ENCODE measurements at places on chromosomes 11 and 22.
A peak's percentile ranks its signal among the peaks of the same experiment; 100 is the strongest.

GRCh38 chr11:125020342-125020741 is 42.8 kb upstream of the SLC37A2 start:
- no peak for DNase-seq

DNA sequence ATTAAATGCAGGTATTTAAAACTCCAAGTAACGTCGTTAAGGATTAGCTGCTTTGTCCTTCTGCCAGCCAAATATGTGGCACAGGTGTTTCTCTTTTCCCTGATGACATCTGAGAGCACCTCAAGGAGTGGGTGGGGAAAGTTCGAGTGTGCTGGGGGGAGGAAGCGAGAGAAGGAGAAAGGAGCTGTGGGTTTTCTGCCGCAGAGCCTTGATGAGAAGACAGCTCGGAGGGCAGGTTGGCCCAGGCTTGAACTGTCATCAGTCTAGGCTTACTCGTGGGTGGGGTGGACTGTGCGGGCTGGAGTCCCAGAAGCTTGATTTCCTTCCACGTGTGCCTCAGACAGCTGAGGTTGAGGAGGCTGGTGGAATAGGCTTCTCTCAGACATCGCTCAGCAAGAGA is 15.2 kb upstream of the SORL1-AS1 start:
- DNase-seq, result no peak

- no peak for DNase-seq
Measured at GRCh38 chr11:8252388-8252787, 11.3 kb downstream of the LMO1 start.

- no peak for DNase-seq
Measured at GRCh38 chr11:14611939-14612338, 31.7 kb upstream of the PDE3B start.

DNA sequence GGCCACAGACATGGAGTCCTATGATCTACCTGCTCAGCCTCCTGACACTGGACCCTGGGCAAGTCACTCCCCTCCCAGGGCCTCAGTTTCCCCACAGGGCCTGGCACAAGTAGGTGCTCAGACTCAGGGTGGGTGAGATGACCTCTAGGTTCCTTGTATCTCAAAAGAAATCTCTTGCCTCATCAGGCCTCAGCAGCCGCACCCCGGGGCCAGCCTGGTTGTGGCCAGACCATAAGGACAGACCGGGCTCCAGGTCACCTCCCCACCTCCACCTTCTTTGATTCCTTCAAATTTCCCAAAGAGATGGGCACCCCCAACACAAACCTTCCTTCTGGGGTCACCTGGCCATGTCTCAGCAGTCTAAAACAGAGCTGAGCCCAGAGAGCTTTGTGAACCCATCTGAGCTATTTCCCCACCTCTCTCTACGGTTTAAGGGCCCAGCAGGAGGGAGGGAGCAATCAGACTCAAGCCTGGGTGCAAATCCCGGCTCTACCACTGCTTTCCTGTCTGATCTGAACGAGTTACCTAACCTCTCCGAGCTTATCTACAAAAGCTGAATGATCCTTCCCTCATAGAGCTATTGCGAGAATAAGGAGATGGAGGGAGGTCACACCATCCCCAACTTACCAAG is 2.5 kb upstream of the APOL4 start:
- DNase-seq, result no peak

DNA sequence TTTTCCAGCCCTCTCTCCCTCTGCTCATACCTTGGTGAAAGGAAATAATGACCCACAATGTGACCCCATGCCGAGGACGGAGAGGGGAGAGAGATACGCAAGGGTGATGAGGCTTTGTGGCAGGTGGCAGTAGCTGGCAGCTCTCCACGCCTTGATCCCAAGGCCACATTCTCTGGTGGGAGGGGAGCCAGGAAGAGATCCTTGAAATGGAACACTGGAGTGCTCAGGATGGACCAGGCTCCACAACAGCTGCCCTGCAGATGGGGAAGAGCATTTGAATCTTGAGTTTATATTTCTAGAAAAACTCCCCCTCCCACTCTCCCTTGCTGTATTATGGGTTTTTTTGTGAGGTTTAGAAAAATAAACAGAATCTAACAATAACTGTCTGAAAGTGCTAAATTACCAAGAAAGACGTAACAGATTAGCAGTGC is 61.6 kb upstream of the CDON start:
- no peak for DNase-seq

GRCh38 chr11:72309074-72309598 is 65.2 kb upstream of the PHOX2A start:
- DNase-seq, result no peak

GRCh38 chr11:2711161-2711560 is 11.4 kb upstream of the KCNQ1OT1 start:
- no peak for DNase-seq

- DNase-seq, result no peak
Measured at GRCh38 chr11:72358466-72359405, 75.6 kb downstream of the CLPB start.

GRCh38 chr11:17807034-17807433 is 72.5 kb downstream of the KCNC1 start:
- DNase-seq, result no peak

- DNase-seq, result no peak
Measured at GRCh38 chr11:8310743-8311298, 47.1 kb upstream of the LMO1 start.

- DNase-seq, result no peak
Measured at GRCh38 chr11:44301564-44302271, 8.2 kb downstream of the ALX4 start.

- no peak for DNase-seq
Measured at GRCh38 chr11:46207270-46207669, 70.2 kb upstream of the CREB3L1 start.

DNA sequence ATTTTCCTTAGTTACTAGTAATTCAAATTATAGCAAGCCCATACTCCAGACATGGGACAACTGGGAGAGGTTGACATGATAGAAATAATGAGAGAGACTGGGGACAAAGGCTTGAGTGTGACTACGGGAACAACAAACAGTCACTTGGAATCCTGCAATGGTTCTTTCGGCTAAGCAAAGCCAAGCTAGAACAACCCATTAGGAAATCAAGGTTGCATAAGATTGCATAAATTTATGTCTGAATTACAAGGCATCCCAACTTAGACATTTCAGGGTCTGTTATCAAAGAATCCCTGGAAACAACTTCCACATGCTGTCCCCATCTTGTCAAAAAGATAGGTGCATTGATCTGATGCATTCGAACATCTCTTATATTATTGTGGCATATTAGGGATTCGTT is 10.2 kb upstream of the NRGN start:
- DNase-seq, result no peak

- DNase-seq, result no peak
Measured at GRCh38 chr22:43917521-43917920, 6.1 kb upstream of the PNPLA3 start.

DNA sequence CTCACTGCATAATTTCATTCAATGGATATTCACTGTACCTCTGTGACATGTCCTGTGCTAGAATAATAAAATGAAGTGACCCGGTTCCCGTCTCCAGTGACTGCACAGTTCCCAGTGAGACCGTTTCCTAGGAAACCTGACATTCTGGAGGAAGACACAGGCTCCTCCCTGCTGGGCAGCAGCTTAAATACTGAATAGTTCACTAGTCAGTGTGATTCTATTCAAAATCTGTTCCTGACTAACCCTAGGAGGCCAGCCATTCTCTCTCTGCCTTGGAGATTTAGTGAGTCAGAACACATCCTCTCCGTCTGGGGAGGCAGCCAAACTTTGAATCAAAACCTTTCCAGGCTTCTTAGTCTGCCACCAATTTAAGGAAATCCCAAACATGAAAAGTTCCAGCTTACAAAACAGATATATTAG is 11.3 kb downstream of the TRIM66 start:
- DNase-seq, result peak; percentile 53

DNA sequence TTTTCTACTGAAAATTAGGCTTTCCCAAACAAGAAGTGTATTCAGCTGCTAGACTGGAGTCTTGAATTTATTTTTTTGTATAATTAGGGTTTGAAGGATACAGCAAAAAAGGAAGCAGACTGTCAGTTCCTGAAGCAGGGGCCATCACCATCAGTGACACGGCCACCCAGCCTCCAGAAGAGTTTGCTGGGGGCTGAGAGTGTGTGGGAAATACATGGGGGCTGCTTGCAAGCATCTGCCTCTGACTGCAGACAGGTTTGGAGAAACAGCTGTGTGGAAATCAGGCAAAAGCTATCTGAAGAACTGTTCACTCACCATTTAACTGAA is 23.0 kb downstream of the FZD4 start:
- no peak for DNase-seq

GRCh38 chr11:1048375-1049070 is 12.0 kb upstream of the MUC6 start:
- peak; percentile 3 for DNase-seq

DNA sequence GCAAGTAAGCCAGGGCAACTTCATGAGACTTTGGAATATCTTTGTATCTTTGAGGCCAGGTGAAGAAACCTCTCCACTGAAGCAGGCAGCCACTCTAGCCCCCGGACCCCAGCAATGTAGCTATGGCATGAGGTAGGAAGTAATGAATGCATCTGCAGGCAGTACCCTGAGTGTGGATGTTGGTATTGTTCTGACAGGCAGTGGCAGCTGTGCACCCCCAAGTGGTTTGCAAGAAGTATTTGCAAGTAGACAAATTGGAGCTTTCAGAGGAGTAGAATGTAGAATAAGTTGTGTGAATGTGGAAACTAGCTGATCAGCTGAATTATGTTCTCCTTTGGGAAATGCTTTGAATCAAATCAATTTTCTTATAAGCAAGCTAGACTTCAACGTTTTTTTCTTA is 194.4 kb upstream of the PGR start:
- no peak for DNase-seq

DNA sequence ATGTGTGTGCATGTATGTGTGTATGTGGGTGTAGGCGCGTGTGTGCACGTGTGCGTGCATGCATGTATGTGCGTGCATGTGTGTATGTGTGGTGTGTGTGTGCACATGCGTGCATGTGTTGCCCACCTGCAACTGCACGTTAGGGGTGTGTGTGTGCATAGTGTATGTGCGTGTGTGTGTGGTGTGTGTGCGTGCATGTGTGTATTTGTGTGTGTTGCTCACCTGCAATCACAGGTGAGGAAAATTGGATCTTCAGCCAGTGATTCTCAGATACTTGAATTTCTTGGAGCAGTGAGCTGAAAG is 54.3 kb downstream of the ST14 start:
- no peak for DNase-seq

DNA sequence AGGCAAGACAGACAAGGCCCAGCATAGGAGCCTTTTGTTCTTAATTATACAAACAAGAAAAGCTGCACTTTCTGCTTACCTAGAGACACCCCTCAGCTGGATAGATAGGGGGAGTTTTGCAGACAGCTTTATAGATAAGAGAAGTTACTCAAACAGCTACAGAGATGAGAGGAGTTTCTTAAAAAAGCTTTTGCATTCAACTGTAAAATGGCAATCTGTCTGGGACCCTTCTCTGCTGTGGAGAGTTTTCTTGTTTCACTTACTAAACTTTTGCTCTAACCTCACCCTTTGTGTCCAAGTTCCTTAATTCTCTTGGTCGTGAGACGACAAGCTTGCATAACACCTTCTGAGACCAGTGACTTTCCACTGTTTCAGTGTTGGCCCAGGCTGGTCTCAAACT is 103.8 kb upstream of the CHORDC1 start:
- DNase-seq, result no peak

GRCh38 chr11:97965849-97966646 is 1054.7 kb upstream of the CNTN5 start:
- DNase-seq, result no peak

- no peak for DNase-seq
Measured at GRCh38 chr22:28394513-28395110, 285.0 kb downstream of the TTC28 start.

DNA sequence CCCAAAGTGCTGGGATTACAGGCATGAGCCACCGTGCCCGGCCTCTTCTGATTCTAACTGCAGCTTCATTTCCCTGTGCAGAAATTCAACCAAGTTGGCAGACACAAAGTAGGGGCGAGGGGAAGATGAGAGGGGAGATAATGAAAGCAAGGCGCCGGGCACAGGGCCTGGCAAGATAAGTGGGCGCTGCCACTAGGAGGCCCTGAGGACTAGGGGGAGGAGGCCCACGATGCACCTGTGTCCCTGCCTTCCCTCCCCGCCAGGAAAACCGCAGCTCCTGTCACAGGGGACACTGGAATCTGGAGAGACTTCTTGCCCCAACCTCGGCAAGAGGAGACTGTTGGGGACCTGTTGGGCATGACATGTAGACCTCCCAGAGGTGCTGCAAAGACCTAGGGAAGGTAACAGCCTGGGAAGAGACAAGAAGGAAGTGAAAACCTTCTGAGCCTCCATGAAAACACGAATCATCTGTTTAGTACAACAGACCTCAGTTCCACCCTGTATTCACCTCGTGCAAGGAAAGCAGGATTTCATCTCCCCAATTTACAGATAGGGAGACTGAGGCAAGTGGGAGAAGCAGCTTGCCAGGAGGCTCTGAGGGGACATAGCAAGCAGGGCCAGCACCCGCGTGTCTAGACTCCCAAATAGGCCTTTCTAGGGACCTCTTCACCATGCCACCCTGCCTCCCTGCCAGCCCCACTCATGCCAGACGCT is 3.1 kb upstream of the LGALS1 start:
- DNase-seq, result no peak
